ENCODE measurements at places on chromosomes 12 and 14.

- no peak for DNase-seq
Observed at GRCh38 chr14:20580242-20580641, 7.6 kb downstream of the RNASE11 start.

DNA sequence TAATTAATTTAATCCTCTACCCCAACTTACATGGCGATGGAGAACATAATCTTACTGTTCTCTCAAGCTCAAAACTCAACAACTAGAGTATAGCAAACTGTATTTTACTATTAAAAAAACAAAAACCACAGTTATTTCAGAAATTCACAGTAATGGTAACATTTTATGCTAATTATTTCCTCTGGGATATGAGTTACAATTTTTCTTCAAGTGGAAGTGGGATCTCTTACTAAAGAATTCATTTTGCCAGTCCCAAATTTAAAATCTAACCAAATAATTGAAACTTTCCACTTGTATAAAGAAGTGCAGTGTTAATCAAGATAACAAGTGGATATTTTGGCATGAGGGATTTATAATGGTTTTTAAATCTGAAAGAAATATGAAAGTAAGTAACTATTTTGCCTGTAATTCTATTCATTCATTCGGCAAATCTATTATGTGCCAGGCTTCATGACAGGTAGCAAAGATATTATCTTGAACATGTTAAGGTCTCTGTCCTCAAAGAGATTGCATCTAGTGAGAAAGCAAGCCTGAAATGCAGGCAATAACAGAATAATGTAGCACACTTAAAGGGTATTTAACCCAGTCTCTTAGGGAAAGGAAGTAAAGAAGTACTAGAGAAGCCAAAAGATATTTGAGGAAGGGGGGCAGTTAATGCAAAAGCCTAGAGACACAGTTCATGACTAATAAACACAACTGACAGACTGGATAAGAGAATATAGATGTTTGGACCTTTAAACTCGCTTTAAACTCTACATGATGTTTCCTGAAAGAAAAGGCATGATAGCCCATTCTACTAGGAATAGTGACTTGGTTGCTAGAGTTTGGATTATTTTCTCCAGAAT lies 44.0 kb downstream of the TAOK3 start:
- no peak for DNase-seq

- no peak for DNase-seq
Observed at GRCh38 chr14:26811756-26812305, 214.0 kb upstream of the NOVA1 start.

DNA sequence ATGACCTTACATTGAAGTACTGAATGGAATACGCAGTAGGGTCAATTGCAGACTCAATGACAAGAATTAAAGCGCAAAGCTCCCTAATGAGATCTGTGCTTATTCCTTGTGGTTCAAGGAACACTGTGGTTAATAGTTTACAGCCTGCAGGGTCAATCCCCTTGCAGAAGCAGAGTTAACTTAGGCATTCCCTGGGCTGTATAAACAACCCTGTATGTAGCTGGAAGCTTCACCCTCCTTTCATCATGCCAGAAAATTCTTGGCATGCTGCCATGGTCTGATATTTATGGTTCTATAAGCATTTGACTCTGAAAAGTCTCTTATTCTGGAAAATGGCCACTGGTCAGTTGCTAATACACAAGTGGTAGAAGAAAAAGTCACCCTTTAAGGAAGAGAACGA lies 227.7 kb downstream of the NOVA1 start:
- DNase-seq: no peak

GRCh38 chr12:71840231-71840847 lies 780 bp downstream of the TBC1D15 start:
- DNase-seq: peak; percentile 70

All from NCI-H226 (cell line).